ENCODE measurements at places on chromosomes 16 and 17. TPM values are rescaled to one million over a fixed set of nuclear protein-coding genes. Genes with fewer than 3 reads are reported as not detected.

Gene VTN
- polyA plus RNA-seq = not detected

Gene FBXO31
- 27.4 TPM for polyA plus RNA-seq

Gene ZNF207
- polyA plus RNA-seq = 147 TPM

Gene SULT1A2
- polyA plus RNA-seq = not detected

Gene KRT14
- not detected for polyA plus RNA-seq

Gene ZG16
- not detected for polyA plus RNA-seq

Gene EPN3
- not detected for polyA plus RNA-seq

Gene ATP2A3
- polyA plus RNA-seq = 105 TPM

Gene GDPD1
- polyA plus RNA-seq = 2.3 TPM

Gene CACNG3
- polyA plus RNA-seq = not detected
